ENCODE measurements at places on chromosomes 11 and 22. TPM values are rescaled to one million over a fixed set of nuclear protein-coding genes. Genes with fewer than 3 reads are reported as not detected.

The CSTPP1 gene
- 78.7 TPM for total RNA-seq

The OTOG gene
- total RNA-seq, result 0.23 TPM

The CDCA5 gene
- 2.3 TPM for total RNA-seq

The OLFML1 gene
- total RNA-seq, result 1.2 TPM

The RIC3 gene
- total RNA-seq, result 72.9 TPM

The KCNJ11 gene
- total RNA-seq, result 14.5 TPM

The GLB1L2 gene
- total RNA-seq, result 3.2 TPM

The USP2 gene
- total RNA-seq, result 2.5 TPM

The RIMBP3C gene
- 0.69 TPM for total RNA-seq

The TIMP3 gene
- 53.5 TPM for total RNA-seq

The C22orf31 gene
- total RNA-seq, result not detected

The APBB1 gene
- 266 TPM for total RNA-seq

The MAPK12 gene
- total RNA-seq, result 11.8 TPM

The AIFM3 gene
- 27.5 TPM for total RNA-seq

The PHETA2 gene
- 3.5 TPM for total RNA-seq

The HTR3B gene
- 0.23 TPM for total RNA-seq

The SLC15A3 gene
- 9.9 TPM for total RNA-seq

The CARD18 gene
- total RNA-seq, result not detected

The SMTNL1 gene
- not detected for total RNA-seq

The SYT9 gene
- 29.1 TPM for total RNA-seq

The MMP8 gene
- 0.23 TPM for total RNA-seq

The CAPN5 gene
- total RNA-seq, result 11.3 TPM

The GGTLC3 gene
- total RNA-seq, result not detected

The MMP3 gene
- total RNA-seq, result not detected

The CECR2 gene
- total RNA-seq, result 6.0 TPM

The DBX1 gene
- not detected for total RNA-seq

The ACRV1 gene
- total RNA-seq, result 0.92 TPM

The FZD4 gene
- total RNA-seq, result 6.5 TPM

The APOA5 gene
- not detected for total RNA-seq

The ABTB2 gene
- total RNA-seq, result 4.8 TPM

The OR5P2 gene
- total RNA-seq, result 0.23 TPM

The CNTN5 gene
- total RNA-seq, result 44.3 TPM

The KIRREL3 gene
- 30.0 TPM for total RNA-seq

The APOC3 gene
- total RNA-seq, result not detected

The MRGPRX3 gene
- total RNA-seq, result not detected

The DDX25 gene
- total RNA-seq, result 24.9 TPM

The RTN4RL2 gene
- 0.46 TPM for total RNA-seq

The SULT4A1 gene
- total RNA-seq, result 49.4 TPM

The PTGDR2 gene
- total RNA-seq, result 1.8 TPM
